Naive thymus-derived CD4-positive, alpha-beta T cell (primary cell): ENCODE measurements at places on chromosomes 12 and 14. TPM values are rescaled to one million over a fixed set of nuclear protein-coding genes. Genes with fewer than 3 reads are reported as not detected.

DNA sequence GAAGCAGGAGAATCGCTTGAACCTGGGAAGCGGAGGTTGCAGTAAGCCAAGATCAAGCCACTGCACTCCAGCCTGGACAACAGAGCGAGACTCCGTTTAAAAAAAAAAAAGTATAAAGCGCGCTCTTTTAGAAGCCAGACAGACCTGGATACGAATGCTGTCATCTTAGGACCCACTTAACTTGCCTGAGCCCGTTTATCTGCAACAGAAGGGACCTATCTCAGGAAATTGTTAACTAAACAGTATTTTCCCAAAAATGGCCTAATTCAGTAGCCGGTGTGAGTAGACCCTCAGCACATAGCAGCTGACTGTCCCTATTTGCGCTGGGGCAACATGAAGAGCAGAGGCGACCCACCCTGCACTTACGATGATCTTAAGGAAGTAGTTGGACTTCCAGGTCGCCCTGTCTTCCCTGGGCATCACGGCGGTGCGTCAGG lies 529 bp downstream of the RPLP0 start:
- DNase-seq: no peak

- DNase-seq: no peak
Measured at GRCh38 chr14:96688629-96689028, 108.6 kb upstream of the VRK1 start.

DNA sequence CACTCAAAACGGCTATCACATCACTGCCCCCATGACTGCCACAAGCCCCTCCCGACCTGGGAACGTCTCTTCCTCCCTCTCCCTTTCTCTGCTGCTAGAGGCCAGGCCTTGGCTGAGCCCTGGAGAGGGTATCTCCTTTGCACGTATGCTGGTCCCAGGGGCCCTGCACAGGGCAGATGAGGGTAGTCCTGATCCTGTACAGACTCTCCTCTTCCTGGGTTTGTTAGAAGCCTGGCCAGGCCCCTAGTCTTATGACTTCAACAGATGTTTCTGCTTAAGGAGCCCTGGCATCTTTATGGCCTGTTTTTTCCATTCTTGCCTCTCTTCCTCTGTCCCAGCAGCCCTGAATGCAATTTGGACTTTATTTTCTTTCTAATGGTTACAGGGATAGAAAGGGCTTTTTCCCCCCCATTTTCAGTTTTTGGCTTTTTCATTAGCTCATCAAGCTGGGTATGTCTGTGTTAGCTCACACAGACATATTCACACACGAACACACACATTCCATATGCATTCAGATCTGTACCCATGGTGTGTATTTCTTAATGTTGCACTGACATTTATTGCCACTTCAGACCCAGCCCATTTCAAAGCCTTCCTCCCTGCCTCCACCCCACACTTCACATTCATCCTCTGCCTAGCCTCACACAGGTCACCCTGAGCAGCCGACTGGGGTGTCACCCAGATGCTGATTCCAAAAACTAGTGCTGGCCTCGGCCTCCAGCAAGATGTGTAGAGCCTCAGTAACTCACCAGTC lies 203.2 kb downstream of the ZFP36L1 start:
- DNase-seq: no peak

GRCh38 chr14:68753690-68754089 lies 39.2 kb downstream of the ZFP36L1 start:
- no peak for DNase-seq

GRCh38 chr14:94132285-94132887 lies 3.0 kb upstream of the IFI27L2 start:
- peak; percentile 74 for DNase-seq

- no peak for DNase-seq
Measured at GRCh38 chr12:139585-139984, 73.0 kb downstream of the IQSEC3 start.

DNA sequence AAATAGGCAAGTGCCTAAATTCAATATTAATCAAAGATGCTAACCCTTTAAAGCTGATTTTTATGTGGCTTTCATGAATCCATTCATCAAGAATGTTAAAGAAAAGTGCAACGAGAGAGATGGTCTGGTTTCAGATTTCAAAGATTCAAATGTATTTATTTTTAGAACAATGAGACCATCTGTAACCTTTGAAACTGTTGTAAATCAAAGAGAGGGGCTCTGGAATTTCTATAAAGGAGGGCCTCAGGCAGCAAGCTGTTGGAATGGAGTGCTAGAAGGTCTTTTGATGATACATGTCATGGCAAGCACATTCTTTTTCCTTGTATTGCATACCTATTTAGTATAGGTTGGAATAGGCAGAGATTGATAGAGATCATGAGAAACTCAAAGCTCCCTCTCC lies 433.0 kb downstream of the LRIG3 start:
- no peak for DNase-seq

GRCh38 chr14:61573748-61574513 lies 121.4 kb upstream of the HIF1A start:
- peak; percentile 40 for DNase-seq

DNA sequence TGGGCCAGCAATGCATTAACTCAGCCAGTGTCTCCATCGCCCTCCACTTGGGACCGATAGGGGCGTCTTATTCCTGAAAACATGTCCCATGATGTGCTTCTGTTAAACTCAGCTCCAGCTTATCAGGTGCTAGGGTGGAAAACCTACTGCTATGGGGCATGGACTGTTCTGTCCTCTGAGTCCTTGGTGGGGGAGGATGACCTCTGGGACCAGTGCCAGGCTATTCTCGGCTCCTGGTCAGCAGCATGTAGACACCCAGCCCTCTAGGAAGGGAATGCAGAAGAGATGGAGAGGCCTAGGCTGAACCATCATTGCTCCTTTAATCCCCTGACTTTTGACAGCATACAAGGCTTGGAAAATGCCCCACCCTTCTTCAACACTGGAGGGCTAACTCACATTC lies 486.2 kb downstream of the MED13L start:
- no peak for DNase-seq

- no peak for DNase-seq
Measured at GRCh38 chr12:8784290-8784888, 38.0 kb upstream of the A2ML1 start.

- DNase-seq: no peak
Measured at GRCh38 chr12:16159571-16159970, 117.9 kb downstream of the SLC15A5 start.

DNA sequence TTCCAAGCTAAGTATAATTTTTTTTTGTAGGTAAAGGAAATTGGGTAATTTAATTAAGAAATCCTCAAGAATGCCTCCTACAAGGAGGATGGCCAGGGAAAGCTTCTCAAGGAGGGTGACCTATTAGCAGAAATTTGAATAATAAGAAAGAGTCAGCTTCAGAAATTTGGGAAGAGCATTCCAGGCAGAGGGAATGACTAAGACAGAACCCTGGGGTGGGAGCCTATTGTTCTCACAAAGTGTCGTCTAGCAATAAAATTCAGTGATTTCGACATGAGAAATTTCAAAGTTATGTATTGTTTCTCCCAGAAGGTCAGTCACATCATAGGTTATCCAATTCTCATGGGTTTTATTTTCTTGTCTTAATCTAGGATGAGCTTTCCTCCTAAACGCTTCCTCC lies 1168.4 kb downstream of the AACS start:
- no peak for DNase-seq

DNA sequence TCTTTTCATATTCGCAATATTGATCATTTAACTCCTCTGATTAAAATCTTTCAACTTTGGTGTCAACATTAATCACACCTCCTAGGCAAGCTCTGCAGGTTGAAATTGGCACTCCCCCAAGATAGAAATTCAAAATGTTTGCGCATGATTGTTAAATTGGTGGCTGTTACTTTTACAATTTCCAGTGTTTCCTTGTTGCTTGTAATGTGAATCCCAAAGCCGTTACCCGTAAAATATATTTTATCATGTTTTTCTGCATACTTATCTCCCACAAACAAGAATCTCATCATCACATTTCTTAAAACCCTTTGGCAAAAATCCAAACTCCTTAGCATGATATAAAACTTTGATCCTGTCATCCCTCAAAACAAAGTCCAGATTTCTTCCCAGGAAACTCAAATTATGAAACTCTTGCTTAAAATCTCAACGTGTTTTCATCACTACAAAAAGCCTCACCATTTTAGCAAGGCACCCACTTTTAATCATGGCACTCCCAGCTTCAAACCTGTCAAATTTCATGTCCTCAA lies 14.7 kb downstream of the RTL1 start:
- no peak for DNase-seq

- DNase-seq: no peak
Measured at GRCh38 chr14:67574806-67575205, 25.3 kb downstream of the PIGH start.

DNA sequence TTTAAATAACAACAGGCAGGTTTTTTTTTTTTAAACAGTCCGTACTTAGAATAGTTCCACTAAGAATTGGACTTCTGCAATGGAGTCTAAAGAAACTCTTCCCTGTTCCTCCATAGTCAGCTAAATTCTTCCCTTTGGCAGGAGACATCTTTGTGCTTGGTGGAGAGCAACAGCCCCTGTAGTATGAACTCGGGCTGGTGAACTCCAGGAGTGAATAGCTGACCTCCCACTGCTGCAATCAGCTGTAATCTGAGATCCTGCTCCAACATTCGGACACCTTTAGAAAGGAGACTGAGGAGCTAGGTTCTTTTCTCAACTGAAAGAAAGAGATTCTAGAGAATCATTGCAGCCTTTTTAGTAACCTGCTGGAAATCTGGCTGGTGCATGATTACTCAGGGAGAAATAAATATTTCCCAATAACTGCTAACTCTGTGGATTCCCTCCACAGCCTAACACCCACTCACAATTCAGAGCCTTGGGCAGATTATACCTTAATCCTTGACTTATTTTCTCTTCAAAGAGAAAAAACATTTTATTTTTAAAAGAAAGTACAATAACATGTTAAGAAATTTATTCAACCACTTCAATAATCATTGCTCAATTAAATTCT lies 25.6 kb upstream of the DBX2 start:
- no peak for DNase-seq

DNA sequence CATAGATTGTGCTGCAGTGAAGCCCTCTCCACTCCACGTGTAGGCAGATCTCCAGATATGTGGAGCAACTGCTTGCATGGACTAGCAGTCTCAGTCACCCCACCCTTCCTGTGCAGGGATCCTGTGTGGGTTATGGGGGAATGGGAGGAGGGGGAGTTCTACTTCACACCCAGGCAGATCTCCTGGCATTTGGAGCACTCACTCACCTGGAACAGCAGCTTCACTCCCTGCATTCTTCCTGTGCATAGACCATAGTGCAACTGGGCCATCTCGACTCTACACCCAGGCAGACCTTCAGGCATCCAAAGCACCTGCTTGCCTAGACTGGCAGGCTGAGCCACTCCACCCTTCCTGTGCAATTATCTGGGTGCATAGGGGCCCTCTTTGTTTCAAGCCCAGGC lies 96.0 kb upstream of the PCED1B start:
- DNase-seq: no peak

- DNase-seq: no peak
Measured at GRCh38 chr12:100184549-100185145, 16.0 kb upstream of the ACTR6 start.

DNA sequence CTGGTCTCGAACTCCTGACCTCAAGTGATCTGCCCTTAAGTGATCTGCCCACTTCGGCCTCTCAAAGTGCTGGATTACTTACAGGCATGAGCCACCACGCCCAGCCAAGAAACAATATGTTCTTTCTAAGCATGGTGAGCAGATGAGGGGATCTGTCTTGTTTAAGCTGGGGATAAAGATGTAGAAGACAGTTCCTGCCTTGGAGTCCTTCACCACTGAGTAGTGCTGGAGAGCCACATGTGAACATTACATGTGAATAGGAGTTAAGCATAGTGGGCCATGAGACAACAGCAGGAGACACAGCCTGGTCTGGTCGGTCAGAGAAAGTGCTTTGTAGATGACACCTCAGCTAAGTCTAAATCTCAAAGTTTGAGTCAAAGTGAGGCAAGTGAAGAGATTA lies 26.0 kb downstream of the TMBIM6 start:
- DNase-seq: no peak

- no peak for DNase-seq
Measured at GRCh38 chr14:22177870-22178269, 411.2 kb downstream of the DAD1 start.

- DNase-seq: no peak
Measured at GRCh38 chr12:121251838-121252237, 41.9 kb downstream of the P2RX4 start.

DNA sequence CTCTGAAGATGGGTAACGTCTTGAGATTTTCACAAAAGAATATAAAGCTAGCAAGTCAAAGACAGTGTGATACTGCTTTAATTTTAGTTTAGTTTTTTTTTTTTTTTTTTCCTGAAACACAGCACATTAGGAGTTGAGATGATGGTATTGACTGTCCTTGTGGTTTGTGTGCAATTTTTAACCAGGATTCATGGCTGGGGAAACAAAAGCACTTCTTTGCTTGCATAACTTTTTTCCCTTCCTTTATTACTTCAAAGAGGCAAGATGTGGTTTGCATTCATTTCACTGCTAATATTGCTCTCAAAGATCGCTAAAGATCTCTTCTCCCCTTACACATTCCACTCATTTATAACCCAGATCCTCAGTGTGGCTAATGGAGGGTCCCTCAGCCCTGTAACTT lies 157.1 kb upstream of the PZP start:
- DNase-seq: no peak

DNA sequence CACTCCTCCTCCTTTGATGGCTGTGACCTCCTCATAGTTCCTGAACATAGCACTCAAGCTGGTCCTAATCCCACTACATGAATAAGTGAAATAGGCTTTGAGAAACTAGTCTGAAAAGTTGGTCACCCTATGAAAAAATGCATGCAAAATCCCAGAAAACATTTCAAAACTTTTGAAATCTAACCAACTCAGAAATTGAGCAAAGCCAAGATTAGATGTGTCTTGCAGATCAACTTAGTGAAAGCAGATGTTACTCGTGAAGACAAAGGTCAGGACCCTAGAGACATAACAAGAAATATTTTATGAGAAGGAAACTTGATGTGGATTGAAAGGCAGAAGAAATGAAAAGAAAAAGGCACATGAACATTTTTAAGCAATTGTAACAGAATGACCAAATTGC lies 63.3 kb downstream of the TSHR start:
- DNase-seq: no peak

- DNase-seq: no peak
Measured at GRCh38 chr14:88502740-88503139, 52.1 kb downstream of the PTPN21 start.

The CLMN gene
- total RNA-seq: 0.49 TPM

The GPR135 gene
- total RNA-seq: 1.3 and 1.5 TPM in 2 replicates

The P2RX2 gene
- 0.32 TPM for total RNA-seq

The RTRAF gene
- total RNA-seq: 173 and 180 TPM in 2 replicates

The KRT80 gene
- not detected for total RNA-seq

The B4GALNT3 gene
- total RNA-seq: 1.1 TPM

The INSM2 gene
- total RNA-seq: not detected in 2 replicates

The RERGL gene
- not detected in 2 replicates for total RNA-seq

The PTPN6 gene
- 390 TPM for total RNA-seq

The SLC11A2 gene
- total RNA-seq: 63.1 TPM

The SCN8A gene
- 0.34 TPM for total RNA-seq

The NACA gene
- 826 and 834 TPM in 2 replicates for total RNA-seq

The TAS2R42 gene
- total RNA-seq: not detected

The SOAT2 gene
- 0.23 and 0.46 TPM in 2 replicates for total RNA-seq

The EML1 gene
- total RNA-seq: not detected

The MMP19 gene
- 0.08 TPM in 1 of 2 replicates, not detected in the other for total RNA-seq
